ENCODE measurements at places on chromosomes 1 and 21. TPM values are rescaled to one million over a fixed set of nuclear protein-coding genes. Genes with fewer than 3 reads are reported as not detected.

DNA sequence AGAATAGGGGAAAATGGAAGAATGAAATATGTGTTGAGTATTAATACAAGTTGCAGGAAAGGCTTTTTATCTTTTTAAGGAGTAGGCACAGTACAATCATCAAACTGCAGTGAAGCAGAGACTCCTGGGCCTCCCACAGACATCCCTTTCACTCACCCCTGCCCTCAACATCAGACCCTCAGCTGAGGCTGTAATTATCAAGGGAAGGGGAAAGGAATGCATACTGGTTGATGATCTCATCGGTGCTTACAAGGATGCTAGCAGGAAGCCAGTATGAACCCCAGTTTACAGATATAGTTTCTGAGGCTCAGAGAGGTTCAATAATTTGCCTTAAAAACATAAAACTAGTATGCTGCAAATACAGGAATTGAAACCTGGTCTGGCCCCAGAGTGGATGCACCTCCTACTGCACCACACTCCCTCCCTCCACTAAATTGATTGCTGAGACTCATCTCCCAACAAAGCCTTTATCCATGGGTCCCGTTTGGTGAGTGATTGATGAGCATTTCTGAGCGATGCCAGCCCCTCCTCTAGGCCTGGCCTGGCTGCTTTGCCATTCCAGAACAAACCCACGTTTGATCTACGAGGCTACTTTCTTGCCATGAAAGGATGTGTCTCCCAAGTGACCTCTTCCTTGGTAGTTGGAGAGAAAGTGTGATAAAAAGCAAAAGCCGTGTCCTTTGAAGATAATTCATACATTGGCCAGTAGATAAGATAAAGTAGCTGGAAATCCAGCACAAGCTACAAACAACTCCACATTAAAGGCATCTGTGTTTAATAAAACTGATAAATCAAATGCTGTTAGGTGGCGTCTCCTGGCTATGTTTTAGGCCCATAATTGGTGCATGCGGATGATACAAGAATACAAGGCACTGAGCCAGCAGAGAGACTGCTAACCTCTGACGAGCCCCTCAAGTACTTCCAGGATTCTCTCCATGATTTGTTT is 233.9 kb upstream of the CAMK1G start:
- no peak for DNase-seq

DNA sequence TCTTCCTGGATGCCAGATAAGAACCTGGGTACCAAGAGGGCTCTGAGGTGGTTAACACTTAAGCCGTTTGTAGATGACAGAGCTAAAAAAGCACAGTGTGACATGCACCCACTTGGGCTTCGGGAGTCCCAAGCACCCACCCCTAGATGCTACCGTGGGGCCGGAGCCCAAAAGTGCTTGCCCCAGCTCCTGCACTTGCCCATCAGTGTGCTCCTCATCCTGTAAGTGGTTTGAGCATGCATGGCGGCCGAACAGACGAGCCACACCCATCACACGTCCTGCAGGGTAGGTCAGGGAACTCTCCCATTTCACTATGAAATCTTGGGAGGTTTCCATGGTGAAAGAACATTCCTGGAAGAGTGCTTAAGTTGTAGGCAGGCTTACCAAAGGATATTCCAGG is 158.9 kb upstream of the TNR start:
- no peak for DNase-seq

GRCh38 chr1:33684396-33685179 is 179.3 kb upstream of the HMGB4 start:
- no peak for DNase-seq

GRCh38 chr1:85607921-85608265 is 27.3 kb downstream of the CCN1 start:
- no peak for DNase-seq

GRCh38 chr1:180156201-180156600 is 1.5 kb downstream of the QSOX1 start:
- DNase-seq, result no peak

- no peak for DNase-seq
Measured at GRCh38 chr1:11571906-11572616, 82.2 kb downstream of the FBXO2 start.

DNA sequence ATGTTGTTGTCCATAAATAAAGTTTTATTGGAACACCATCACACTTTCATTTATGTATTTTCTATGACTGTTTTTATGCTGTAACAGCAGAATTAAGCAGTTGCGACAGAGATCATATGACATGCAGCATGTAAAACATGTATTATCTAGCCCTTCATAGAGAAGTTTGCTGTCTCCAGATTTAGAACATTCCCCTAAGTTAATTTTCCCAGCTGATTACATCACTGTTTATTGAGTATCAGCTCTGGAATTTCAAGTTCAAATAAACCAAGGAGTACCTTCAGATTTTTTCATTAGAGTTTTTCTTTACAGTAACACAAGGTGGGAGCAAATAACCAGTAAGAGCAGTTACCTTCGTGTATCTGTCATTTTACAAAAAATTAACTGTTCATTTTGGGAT is 792.8 kb downstream of the USP25 start:
- DNase-seq, result no peak

GRCh38 chr1:41382480-41383090 is 21.4 kb downstream of the FOXO6 start:
- peak; percentile 54 for DNase-seq

DNA sequence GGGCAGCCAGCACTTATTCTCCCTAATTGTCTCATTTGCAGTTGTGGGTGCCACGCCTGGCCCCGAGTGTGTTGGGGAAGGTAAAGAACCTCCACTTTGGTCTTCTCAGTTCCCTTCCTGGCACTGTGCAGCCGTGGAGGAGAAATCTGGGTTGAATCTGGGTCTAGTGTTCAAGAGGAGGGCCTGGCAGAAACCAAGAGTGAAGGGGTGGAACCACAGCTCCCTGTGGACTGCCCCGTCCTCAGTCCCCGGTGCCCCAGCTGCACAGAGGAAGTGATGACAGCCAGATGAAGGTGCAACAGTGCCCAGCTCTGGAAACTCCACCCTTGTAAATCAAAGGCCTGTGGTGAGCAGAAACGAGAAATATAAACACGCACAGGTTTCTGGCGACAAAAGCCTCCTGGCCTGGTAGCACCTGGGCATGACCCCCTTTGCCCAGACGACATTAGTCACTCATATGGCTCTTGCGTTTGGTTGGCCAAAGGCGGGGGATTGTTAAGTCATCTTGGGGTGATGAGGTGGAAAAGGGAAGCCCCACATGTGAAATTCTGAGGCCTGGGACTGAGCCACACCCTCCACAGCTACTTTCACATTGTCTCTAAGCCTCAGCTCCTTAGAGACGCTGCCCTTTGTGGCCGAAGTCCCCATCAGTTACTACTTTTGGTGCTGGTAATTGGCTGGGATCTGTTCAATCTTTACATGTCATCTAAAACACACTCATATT is 4.2 kb upstream of the ECE1 start:
- no peak for DNase-seq

- DNase-seq, result no peak
Measured at GRCh38 chr1:111195002-111195684, 5.3 kb downstream of the DENND2D start.

DNA sequence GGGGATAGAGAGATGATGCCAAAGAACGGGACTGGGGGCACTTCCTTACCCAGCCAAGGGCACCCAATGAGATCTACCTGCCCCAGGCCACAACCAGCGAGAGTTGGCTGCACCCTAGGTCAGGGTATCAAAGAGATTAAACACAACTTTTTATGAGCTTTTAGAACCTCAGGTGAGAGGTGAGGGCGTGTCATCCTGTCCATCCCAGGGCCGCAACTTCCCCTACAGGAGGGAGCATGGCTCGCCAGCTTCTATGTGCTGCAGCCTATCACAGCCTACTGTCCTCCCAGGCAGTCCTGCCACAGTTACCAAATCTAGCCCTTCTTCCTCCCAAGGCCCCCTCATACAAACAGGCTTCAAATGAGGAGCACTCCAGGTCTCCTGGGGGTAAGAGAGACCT is 12.9 kb downstream of the TMEM9 start:
- no peak for DNase-seq

DNA sequence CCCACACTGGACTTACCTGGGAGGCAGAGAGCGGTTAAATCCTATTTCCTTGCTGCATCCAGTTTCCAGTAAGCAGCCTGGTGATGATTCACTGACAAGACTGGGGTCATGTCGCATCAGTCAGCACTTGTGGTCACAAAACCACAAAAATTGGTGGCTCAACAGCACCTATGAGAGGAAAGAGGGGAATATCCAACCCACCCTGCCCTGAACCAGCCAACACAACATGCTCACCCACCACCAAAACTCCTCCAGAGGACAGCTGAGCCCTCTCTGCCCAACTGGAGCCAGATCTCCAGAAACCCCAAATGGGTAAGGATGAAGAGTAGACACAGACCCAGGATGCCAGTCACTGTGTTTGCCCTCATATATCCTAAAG is 64.0 kb downstream of the CD46 start:
- DNase-seq, result no peak

GRCh38 chr1:192627901-192628300 is 8.0 kb upstream of the RGS13 start:
- no peak for DNase-seq

DNA sequence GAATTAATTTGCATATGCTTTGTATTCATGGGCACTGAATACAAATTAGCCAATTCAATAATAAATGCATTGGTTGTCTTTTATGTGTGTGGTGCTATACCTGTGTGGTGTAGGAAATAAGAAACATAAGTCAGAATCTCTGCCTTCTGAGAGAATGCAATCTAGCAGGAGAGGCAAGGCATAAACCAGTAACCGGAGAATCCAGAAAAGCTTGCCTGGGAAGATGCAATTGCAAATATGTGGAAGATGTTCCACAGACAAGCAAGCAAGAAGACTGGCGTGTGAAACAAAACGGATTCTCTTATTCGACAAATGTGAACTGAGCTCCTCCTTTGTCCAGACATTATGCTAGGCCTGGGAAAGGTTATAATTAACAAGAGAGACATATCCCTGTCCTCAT is 134.3 kb downstream of the NR5A2 start:
- DNase-seq, result no peak

GRCh38 chr1:182069028-182069466 is 7.5 kb upstream of the ZNF648 start:
- DNase-seq, result peak; percentile 36

DNA sequence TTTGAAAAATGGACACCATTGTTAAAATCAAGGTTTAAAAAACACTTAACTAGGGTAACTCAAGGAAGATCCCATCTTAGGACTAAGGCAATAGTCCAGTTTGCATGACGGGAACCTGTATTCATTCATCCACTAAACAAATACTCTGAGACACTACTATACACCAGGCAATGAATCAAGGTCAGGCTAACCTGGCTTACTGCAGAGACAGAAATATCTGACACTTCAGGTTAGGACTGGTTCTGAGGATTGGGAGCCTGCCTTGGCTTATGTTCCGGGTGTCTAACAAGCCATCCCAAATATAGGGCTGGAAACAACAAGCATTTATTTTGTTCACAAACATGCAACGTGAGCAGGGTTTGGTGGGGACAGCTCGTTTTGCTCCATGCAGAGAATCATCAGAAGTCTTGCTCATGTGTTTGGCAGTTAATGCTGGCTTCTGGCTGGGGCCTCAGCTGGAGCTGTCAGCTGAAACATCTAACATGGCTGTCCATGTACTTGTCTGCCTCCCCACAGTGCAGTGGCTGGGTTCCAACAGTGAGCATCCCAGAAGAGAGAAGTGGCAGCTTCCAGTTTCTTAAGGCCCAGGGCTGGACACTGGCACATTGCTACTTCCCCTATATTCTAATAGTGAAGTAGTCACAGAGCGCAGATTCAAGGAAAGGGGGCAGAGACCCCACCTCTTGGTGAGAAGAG is 37.0 kb upstream of the CAMK1G start:
- no peak for DNase-seq

DNA sequence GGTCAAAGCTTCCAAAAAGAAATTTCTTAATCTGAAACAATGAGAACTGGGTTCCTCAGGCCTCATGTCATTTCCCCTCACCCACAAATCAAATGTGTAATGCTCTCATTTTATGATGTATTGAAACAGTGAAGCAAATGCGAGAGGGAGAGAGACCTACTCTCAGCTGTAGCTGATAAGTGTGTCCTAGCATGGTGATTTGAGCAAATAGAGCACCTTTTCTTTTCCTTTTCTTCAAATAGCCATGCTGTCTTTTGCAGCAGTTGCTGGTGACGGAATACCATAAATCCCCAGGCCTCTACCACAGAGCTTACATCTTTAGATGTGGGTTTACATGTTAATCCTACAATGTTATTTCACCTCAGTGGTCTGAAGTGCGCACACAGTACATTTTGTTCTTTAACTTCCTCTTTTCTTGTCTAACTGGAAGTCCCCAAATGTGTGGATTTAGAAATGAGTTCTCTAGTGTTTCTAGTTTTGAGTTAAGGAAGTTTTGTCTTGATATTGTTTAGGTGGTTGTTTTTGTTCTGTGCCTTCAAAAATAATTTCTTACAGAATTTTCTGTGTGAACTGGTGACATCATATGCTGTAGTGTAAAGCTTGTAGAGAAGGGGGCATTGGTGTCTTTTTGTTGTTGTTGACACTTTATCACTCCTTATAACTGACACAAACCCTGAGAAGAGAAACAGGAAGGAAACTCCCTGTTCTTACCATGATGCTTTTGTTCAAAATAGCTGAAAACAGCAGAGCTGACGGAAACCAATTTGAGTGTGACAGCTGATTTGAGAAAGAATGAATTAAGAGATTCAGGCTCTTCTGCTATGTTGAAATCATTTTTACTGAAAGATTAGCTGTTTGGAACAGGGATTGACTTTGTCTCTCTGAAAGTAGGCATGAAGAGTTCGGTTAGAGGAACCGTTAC is 12.2 kb downstream of the SMAP2 start:
- DNase-seq, result no peak

DNA sequence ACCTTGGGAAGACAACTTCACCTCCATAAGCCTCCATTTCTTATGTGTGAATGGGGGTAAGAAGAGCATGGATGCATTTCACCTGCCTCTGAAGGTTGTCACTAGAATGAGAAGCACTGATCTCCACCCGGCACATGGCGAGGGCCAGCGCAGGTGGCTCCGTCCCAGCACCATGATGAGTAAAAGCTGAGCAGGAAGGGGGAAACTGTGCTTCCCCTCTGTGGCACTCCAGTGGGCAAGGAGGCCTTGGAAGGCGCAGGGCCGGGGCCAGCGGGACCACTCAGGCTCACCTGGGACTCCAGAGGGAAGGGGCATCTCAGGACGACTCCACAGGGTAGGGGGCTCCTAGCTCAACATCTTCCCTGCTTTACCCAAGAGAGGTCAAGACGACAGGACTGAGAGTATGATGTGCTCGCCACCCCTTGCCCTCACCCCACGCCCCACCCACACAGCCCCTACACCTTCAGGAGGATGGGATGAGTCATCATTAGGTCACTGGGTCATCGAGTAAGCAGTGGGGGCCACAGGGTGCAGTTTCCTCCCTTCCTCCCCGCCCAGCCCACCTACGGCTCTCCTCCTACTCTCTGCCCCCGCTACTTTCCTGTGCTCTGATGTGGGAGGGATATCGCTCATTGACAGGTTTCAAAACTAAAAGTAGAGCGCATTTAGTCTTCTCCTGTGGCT is 112.1 kb downstream of the HIVEP3 start:
- no peak for DNase-seq

IARS2 gene
- total RNA-seq, result 77.5 TPM

FMOD gene
- total RNA-seq, result 11.2 TPM

GJC2 gene
- 1.0 TPM for total RNA-seq

RNF207 gene
- 83.3 TPM for total RNA-seq

CLIC6 gene
- 11.2 TPM for total RNA-seq

KCNJ10 gene
- total RNA-seq, result not detected

TGFB2 gene
- 4.4 TPM for total RNA-seq

BMP8A gene
- total RNA-seq, result 0.16 TPM

VHLL gene
- total RNA-seq, result not detected

DNAJC28 gene
- 6.5 TPM for total RNA-seq

HCRTR1 gene
- 0.44 TPM for total RNA-seq

FCRLB gene
- 0.33 TPM for total RNA-seq
